ENCODE measurements at places on chromosomes 4 and X.

DNA sequence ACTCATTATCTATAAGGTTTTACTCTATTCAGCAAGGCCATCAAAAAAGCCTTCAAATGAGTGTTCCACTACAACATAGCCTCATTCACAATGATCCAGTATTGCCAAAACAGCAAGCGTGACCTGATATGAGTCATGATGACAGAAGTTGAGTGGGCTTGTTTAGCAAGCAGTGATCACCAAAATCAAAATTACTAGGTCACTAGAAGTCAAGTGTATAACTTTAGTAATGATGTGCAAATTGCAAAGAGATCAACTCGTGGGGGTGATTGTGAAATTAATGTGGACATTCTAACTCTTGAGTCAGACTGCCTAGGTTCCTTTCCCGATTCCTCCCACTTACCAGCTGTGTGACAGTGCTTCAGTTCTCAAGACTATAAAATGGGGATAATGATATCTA is 124.5 kb downstream of the CHM start:
- DNase-seq: no peak

GRCh38 chr4:151169900-151170299 is 70.5 kb downstream of the RPS3A start:
- no peak for DNase-seq

- no peak for DNase-seq
These were observed 109.5 kb upstream of the VCX3A start for GRCh38 chrX:6644411-6644810.

DNA sequence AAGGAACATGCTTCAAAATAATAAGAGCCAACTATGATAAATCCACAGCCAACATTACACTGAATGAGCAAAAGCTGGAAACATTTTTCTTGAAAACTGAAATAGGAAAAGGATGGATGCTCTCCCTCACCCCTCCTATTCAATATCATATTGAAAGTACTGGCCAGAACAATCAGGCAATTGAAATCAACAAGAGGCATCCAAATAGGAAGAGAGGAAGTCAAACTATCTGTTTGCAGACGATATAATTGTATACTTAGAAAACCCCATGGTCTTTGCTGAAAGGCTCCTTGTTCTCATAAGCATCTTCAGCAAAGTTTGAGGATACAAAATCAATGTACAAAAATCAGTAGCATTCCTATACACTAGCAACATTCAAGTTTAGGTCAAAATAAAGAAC is 1562.5 kb upstream of the ADGRL3 start:
- DNase-seq: no peak

GRCh38 chr4:155321006-155321405 is 55.8 kb downstream of the MAP9 start:
- DNase-seq: no peak

DNA sequence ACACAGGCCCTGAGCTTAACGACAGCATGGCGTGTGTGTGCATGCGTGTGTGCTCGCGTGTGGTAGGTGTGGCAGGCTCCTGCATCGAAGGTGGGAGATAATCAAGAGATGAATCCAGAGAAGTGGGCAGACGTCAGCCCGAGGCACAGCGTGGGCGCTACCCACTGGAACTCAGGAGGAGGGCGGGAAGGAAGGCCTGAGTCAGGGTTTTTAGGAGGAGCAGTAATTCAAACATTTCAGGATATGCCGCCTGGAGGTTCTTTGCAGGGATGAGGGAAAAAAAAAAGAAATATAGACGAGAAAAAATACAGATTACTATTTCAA is 66.3 kb upstream of the STX18 start:
- DNase-seq: no peak

- DNase-seq: no peak
These were observed 564.5 kb downstream of the ZNF674 start for GRCh38 chrX:45980726-45981125.

DNA sequence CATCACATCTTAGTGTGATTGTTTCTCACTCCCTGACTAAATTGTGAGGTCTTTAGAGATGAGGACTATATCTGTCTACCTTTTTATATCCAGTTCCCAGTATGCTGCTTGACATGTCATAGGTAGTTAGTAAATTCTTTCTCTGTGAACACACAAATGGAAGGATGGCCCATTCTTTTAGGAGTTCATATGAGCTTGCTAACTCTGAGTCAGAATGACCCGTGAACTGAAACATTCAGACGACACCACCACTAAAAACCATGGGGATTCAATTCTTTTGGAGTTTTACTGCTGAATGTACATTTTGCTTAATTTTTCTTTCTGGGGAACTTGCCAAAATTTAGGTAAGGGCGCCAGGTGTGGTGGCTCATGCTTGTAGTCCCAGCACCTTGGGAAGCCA is 13.9 kb downstream of the OFD1 start:
- DNase-seq: no peak

GRCh38 chrX:153568451-153569011 is 30.4 kb downstream of the CCNQ start:
- no peak for DNase-seq

DNA sequence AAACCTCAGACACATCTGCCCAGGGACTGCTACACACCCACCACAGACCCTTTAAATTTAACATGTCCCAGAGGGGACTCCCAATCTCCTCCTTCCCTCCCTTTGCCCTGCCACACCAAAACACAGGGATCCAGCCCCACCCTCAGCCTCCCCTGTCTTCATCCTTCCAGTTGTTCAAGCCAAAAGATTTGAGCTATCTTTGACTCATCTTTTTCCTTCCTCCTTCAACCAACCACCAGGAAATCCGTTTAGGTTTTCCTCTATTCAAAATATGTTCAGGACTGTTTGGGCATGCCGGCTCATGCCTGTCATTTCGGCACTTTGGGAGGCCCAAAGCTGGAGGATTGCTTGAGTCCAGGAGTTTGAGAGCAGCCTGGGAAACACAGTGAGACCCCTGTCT is 6.9 kb upstream of the STK32B start:
- no peak for DNase-seq

- no peak for DNase-seq
These were observed 49.1 kb downstream of the ARHGEF9 start for GRCh38 chrX:63735882-63736281.

- DNase-seq: no peak
These were observed 155.8 kb downstream of the SH2D1A start for GRCh38 chrX:124502166-124502565.

- no peak for DNase-seq
These were observed 10.5 kb downstream of the CLDN34 start for GRCh38 chrX:9977635-9978034.

GRCh38 chrX:122219735-122220134 is 964.3 kb upstream of the GRIA3 start:
- no peak for DNase-seq

DNA sequence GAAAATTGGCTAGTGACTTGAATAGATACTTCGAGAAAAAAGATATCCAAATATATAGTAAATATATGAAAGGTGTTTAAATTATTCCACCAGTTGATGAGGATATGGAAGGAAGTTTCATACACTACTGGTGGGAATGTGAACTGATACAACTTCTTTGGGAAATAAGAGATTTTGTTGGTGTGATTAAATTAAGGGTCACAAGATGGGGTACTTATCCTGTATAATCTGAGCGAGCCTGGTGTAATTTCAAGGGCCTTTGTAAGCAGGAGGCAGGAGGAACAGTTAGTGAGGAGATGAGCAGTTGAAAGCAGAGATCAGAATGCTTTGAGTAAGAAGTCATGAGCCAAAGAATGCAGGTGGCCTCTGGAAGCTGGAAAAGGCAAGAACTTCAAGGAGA is 192.2 kb downstream of the KCTD8 start:
- no peak for DNase-seq

- no peak for DNase-seq
These were observed 1.3 kb downstream of the GAR1 start for GRCh38 chr4:109816894-109817293.

GRCh38 chrX:123873956-123874355 is 14.1 kb downstream of the XIAP start:
- no peak for DNase-seq
